SHP77 treated with DMSO at 0.1 percent for 48 hours (cell line): ENCODE measurements at places on chromosomes 11 and 22.

DNA sequence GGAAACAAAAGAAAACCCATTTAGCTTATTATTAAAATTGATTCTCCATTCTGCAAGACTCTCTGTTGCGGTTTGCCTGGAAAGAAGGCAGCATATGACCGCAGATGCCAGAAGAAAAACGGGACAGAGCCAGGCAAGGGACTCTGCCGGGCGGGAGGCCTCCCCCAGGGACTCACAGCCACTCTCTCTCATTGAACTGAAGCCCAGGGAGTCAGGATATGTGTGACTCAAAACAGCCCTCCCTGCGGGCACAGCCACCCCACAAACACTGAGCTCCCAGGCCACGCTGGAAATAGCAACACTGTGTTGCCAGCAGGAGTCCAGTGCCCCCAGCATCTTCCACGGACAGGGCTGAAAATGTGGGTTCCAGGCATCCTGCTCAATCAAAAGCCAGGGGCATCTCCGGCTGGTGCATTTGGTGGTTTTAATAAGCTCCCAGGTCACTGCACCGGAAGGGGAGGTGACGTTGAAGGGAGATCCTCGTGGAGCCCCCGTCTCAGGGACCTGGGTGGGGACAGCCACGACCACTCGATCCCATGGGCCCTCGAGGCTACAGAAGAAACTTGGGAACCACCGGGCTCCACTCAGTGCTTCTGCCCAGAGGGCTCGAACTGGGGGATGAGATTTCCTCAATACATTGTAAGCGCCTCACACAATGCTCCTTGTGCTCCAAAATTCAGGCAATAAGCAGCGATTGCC lies 624.5 kb downstream of the TBC1D22A start:
- DNase-seq, result no peak

GRCh38 chr22:46622081-46622521 lies 1.9 kb downstream of the GRAMD4 start:
- DNase-seq, result peak; percentile 45

DNA sequence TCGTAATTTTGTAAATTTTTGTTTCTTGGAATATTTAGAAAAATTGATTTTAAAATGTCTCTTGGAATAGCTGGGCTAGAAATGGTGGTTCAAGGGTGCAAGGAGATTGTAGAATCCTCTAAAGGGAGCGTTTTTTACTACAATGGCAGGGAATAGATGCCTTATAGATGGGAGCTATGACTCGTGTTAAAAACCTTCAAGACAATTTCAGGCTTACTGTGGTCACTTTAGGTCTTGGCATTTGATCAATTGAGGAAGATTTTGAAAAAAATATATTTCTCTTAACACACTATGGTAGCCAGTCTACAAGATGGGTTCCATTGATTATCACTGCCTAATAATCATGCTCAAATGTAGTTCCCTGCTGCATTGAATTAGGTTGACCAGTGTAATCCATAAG lies 25.0 kb downstream of the METTL15 start:
- no peak for DNase-seq

DNA sequence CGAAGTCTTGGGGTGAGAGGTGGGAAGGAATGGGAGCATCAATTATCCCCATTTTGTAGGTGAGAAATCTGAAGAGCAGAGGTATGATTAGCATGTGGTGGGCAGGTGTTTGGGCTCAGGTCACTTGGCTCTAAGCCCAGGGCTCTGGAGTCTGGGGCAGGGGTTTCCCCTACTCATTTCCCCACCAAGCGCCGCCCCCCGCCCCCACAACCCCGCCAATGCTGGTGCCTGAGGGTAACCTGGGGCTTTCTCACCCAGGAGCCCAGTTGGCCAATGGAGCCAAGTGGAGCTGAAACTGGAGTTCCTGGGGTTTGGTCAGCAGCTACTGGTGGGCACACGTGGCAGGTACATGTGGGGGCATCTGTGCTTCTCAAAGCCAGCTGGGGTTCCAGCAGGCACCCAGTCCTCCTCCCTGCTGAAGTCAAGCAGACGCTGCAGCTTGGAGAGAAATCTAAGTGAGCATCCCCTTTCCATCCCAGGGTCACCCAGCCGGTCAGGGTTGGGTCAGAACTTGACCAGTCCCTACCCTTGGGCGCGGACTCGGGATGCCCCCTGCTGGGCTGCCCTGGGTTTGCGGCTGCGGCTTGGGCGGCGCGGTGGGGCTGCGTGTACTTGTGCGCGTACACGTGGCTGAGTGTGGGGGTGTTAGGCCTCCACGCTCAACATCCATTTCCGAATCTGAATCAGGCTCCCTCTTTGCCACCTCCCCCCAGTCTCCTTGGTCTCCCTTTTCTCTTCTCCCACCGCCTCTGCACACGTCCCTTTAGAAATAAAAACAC lies 1.7 kb upstream of the CHRM1 start:
- no peak for DNase-seq

- no peak for DNase-seq
Observed at GRCh38 chr11:74019860-74020259, 11.0 kb upstream of the UCP3 start.

GRCh38 chr22:41564563-41564962 lies 3.8 kb downstream of the CSDC2 start:
- no peak for DNase-seq

GRCh38 chr11:28472904-28473303 lies 364.7 kb downstream of the METTL15 start:
- no peak for DNase-seq

DNA sequence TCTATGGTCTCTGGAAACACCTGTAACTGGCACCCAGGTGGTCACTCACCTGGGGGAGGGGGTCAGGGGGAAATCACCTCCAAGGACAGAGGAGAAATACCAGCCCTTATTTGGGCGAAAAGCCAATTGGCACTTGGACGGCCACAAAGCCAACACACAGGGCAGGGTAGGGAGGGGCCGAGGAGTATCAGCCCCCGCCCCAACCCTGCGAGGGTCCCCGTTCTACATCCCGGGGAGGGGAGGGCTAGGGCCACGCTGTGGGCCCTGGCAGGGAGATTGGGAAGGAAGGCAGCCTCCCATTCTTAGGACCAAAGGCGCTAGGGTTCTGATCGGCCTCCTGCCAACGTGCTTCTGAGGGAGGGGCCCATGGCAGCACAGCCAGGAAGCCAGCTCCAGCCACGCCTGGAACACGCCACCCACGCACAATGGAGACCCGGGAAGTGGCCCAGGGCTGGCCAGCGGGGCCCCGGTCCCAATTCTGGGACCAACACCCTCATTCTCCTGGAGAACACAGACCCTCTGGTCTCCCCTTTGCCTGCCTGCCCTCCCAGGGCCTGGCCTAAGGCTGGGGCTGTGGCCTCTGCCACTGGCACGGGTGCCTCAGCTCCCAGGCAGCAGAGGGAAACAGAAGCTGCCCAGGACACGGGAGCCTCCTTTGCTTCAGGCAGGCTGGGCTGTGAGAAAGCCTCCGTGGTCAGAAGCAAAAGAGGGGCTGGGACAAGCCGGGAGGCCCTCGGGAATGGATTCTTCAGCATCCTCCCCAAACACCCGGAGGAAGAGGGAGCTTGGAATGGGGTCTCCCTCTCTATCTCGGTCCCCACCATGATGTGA lies 7.4 kb downstream of the CBX6 start:
- DNase-seq, result no peak

- peak; percentile 39 for DNase-seq
Observed at GRCh38 chr11:75351791-75352587, 528 bp upstream of the ARRB1 start.

- no peak for DNase-seq
Observed at GRCh38 chr11:116263019-116263418, 509.8 kb downstream of the BUD13 start.

GRCh38 chr11:1348796-1349326 lies 39.4 kb upstream of the TOLLIP start:
- DNase-seq, result no peak

- no peak for DNase-seq
Observed at GRCh38 chr11:8649361-8649760, 33.1 kb downstream of the TRIM66 start.

DNA sequence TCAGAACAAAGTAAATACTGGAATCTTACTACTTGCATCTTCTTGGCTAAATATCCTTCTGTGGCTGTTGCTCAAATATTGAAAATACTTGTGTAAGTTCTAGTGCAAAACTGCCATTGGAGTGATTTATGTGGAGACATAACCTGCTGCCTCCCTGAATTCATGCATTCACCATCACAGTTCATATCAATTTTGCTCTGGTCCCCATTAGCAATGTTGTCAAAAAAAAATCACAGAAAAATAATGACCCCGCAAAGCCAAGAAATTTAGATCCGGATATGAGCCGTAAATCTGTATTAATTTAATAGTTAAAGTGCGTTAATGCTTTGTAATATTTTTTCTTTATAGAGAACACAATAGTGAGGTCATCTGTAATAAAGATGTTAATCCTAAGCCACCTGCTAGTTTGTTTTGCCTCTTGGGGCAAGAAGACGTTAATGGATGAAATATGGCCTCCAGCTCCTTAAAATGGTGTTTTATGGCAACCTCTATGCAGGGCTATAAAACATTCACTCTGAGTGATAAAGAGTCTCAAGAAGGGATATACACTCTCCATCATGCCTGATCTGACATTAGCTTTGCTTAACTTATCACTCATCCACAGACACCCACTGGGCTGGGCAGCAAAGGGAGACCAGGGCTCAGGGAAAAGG lies 255.9 kb downstream of the INSC start:
- DNase-seq, result no peak
